ENCODE measurements at places on chromosomes 7 and 10.
A peak's percentile ranks its signal among the peaks of the same experiment; 100 is the strongest.

DNA sequence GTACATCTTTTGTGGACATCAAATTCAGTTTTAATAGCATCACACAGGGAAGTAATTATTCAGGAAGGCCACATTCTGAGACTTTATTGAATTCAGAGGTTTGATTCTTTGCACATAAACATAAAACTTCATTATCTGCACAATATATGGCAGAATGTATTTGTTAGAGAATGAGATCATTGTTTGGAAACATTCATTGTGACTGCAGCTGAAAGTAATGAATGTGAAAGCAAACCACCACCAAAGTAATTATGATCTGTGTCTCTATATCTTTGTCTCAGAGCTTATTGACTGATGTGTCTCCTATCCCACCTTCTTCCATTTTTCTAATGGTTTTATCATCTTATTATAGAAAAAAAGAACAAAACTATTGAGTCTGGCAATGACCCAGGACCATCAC is 340.9 kb upstream of the PCDH15 start:
- no peak for DNase-seq

- DNase-seq, result no peak
Observed at GRCh38 chr10:131802996-131803395, 97.8 kb upstream of the PPP2R2D start.

GRCh38 chr10:96289218-96289910 is 14.9 kb upstream of the DNTT start:
- DNase-seq, result no peak

GRCh38 chr7:154581251-154581890 is 421.6 kb downstream of the PAXIP1 start:
- no peak for DNase-seq

- DNase-seq, result peak; percentile 28
Observed at GRCh38 chr10:26438534-26439341, 597 bp downstream of the APBB1IP start.

Data from activated naive CD4-positive, alpha-beta T cell (primary cell).